IMR-90 (cell line): ENCODE measurements at places on chromosomes 12 and 14. TPM values are rescaled to one million over a fixed set of nuclear protein-coding genes. Genes with fewer than 3 reads are reported as not detected.

DNA sequence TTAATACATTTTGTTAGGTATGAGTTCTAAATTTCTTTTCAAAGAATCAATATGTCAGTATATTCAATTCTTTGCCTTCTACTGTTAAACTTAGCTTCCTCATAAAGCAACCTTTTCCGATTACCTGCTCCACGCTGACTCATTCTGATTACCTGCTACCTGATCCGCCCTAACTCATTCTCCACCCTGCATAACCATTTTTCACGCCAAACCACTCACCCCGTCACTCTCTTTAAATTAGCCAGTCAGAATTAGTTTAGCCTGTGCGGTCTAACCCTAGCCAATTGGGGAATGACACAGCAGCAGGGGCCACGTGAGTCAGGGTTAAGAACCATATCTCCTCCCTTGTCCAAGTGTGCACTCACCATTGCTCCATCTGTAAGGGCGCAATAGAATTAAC, 72.2 kb upstream of the FICD start:
- no peak for DNase-seq

DNA sequence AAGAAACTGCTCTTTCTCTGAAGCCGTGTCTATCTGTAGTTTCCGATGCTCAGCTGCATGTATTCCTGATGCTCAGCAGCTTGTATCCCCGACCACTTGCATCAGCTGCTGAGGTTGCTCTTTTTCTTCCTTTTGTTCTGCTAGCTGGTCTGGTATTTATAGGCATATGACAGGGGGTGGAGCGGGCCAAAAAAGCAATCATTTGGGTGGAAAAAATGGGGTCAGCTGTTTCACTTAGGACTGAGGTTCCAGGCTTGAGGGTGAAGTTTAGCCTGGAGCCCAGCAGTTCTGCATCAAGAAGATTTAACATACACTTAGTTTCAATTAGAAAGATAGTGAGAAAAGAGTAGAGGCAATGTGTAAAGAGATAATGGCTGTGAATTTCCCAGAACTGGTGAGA, 23.6 kb upstream of the AMN1 start:
- DNase-seq = no peak

MEG3 gene
- total RNA-seq = 31.5 and 32.5 TPM in 2 replicates

- DNase-seq = peak; percentile 60
Measured at GRCh38 chr14:20998674-20999366, at the start of gene SLC39A2. SLC39A2 (plus strand) TSS chr14:20999293; CDS start chr14:20999447, 154 bp downstream.

DNA sequence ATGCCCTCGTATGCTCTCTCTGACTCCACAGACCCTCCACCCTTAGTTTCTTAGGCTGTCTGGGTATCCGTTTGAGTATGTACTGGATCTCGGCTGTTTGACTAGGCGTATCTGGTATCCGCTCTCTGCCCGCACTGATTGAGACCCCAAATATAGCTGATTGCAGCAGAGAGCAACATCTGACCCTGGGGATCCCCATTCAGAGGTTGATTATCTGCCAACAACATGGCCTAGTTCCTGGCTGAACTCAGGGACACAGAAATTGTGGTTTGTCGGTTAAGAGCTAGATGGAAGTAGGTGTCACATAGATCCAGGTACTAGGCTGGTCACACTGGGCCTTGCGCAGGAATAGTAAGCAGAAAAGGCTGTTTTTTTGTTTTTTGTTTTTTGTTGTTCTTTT, 359.9 kb downstream of the FUT8 start:
- DNase-seq = no peak

DNA sequence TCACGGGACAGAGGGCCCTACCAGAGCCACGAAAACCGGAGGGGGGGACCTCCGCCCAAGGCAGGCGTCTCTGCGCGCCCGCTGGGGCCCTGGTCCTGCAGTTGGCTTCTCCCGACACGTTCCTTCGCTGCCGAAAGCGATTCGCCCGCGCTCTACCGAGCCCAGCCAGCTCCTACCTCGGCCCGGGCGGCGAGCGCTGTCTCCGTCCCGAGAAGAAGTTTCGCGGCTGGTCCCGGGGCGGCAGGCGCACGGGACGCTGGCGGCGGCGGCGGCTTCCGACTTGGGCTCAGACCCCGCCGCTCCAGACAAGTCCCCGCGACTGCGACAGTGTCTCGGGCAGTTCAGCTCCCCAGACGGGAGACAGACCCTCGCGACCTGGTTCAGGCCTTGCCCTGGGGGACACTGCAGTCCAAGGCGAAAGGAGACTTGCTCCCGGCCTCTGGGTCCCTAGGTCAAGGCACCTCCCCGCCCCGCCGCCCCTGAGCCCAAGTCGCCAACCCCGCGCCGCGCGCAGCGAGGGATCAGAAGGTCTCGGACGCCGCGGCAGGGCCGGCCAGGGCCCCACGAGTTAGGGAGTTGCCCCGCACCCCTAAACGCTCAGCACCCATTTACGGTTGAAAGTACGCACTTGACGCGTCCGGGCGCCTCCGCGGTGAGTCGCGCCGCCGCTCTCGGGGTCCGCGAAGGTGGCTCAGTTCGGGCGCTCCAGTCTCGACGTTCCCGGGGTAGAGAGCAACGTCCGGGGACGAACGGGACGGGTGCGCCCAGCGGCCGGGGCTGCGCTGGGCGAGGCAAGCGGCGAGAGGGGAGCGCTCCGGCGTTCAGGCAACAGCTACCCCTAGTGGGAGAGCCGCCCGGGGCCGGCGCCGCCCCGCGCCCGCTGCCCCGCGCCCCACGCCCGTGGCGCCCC, 1.4 kb upstream of the DIO3 start:
- DNase-seq = peak; percentile 3

GARIN6 gene
- total RNA-seq = not detected in 2 replicates

KRT76 gene
- total RNA-seq = not detected in 2 replicates

DNA sequence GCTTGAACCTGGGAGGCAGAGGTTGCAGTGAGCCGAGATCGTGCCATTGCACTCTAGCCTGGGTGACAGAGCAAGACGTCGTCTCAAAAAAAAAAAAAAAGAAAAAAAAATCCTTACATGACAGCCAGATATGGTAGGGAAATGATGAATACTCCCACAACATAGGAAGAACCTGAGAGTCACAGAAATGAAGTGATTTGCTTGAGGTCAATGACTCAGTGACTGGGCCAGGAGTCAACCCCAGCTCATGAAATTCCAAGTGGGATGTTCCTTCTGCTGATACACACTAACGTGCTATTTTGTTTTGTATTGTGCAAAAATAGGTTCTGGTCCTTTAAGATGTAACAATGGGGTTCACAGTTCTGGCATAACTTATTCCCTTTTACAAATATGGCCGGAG, 9.0 kb downstream of the RHOF start:
- peak; percentile 93 for DNase-seq

TOMM20L gene
- not detected in 2 replicates for total RNA-seq

DNA sequence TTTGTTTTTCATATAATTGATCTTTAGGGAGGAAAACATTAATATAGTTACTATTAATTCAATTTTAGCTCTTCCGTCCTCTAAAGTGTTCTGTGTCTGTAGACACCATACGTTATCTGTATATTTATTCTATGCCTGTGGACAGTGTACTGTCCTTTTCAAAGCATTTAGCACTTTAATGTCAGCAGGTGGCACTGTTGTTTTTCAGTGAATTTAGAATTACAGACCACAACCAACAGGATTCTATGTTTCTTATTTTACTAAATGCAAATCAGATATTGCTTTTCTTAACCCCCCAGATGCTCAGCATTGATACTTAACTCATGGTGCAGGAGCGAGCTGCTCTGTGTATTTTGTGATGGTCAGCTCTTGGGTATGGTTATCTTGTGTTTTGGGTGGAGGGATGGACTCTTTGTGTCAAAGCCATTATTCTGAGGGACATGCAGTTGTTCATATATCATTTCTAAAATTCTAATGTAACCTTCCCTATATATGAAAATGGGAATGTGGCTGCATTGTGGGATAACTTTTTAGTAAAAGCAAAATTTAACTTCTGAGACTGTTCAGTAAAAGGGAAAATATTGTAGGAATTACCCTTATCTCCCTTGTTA, 65.2 kb downstream of the PAPOLA start:
- DNase-seq = peak; percentile 50

IFNG-AS1 gene
- total RNA-seq = not detected in 2 replicates

DNA sequence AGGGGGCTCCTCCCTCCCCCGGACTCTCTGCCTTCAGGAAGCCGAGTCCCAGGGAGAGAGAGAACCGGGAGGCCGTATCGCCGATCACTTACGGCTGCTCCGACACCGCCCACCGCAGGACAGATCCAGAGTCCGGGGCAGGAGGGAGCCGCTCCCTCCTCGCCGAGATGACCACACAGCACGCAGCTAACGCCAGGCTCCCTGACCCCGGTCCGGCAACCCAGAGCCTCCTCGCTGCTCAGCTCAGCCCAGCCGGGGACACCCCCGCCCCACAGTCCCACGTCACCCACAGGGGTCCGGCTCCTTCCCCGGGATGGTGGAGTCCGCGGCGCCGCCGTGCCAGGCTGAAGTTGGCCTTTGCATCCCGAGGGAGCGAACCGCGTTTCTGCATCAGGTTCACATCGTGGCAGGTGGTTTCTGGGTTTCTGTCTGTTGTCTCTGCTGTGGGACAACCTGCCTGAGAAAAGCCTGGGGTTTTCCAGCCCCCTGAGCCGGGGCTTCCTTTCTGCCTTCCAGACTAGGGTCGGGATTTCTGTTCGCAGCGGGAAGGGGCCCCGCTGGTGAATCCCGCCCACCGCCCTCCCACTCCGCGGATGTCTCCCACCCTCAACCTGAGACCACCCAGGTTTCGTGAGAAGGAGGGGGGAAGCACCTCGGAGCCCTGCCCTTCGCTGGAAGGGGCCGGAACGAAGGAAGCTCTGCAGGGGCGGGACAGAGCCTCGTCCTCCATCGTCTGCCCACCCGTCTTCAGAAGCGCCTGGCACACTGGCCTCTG, 61.2 kb downstream of the NOC4L start:
- no peak for DNase-seq

AQP2 gene
- total RNA-seq = not detected in 2 replicates

GRCh38 chr12:77830583-77831351, at the start of gene NAV3:
NAV3 (plus strand) TSS chr12:77830894; CDS start chr12:77831462, 568 bp downstream.
- no peak for DNase-seq

GSC gene
- not detected in 2 replicates for total RNA-seq

GRCh38 chr12:43882578-43883178, 46.8 kb downstream of the TMEM117 start:
- peak; percentile 76 for DNase-seq

DNA sequence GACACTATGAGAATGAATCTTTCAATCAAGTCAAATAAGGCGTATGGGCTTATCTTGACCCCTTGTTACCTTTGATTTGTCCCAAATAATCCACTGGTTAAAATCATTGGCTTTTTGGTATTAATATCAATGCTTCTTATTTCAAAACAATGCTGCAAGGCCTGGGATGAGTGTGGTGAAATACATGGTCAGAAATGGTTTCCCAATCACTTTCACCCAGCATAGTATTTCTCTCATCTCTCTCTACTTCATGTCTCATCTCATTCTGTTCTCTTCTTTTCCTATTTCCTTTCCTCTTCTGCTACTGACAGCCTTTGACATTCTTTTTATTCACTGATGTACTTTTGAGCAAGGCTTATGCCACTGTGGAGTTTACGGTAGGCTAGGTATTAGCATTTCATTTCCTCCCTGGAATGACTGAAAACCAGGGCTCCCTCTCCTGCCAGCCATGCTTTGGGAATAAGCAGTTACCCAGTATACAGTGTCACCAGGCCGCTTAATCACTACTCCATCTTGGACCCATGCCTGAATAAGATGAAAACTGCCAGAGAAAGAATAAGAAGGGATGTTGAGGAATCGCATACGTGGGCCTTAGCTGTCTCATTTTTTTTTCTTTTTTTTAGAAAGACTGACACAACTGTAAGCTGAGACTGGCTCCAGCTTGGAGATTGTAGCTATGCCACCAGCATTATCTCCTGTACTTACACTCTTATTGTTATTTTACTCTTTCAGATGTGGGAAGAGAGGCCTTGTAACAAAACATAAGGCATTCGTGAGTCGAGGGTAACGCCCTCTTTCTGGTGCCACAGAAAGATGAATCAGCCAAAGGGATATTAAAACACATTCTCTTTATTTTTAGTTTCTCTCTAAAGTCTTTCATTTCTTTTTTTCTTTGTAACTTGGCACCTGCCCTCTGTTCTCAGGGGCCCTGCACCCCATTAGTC, 53.5 kb downstream of the IGF1 start:
- peak; percentile 51 for DNase-seq

GRCh38 chr12:54232790-54233189, 44.0 kb upstream of the SMUG1 start:
- peak; percentile 66 for DNase-seq

- DNase-seq = no peak
Measured at GRCh38 chr12:77489331-77489970, 341.2 kb upstream of the NAV3 start.

MDM2 gene
- total RNA-seq = 196 and 235 TPM in 2 replicates

CABP1 gene
- total RNA-seq = 0.54 and 0.83 TPM in 2 replicates

DNA sequence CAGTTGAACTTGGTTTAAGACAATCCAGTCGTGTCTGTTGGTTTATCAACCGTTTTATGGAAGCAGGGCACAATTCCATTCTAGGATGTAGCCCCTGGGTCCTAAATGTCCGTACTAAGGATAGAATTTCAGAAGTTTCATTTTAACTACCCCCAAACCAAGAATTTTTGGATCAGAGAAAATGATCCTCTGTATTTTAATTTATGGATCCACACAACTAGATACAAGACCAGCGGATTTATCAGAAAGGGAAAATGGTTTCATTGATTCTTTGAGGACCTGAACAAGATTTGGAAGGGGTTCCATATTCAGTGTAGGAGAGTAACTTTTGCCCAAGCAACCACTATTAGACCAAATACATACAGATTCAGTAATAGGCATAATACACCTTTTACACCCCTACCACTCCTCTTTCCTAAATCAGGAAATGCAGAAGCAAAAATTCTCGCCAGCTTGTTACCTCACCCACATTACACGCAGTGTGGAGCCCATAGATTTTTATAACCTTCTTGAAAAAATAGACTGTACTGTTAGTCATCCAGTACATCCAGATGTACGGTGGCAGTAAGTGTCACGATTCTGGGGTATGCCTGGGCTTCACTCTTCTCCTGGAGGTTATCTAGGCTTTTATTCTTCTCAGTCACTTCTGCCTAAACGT, 1.4 kb upstream of the FBXL14 start:
- DNase-seq = peak; percentile 67

GRCh38 chr12:42871816-42872215, 282.3 kb upstream of the PRICKLE1 start:
- no peak for DNase-seq

SBNO1 gene
- 24.9 and 43.0 TPM in 2 replicates for total RNA-seq

DNA sequence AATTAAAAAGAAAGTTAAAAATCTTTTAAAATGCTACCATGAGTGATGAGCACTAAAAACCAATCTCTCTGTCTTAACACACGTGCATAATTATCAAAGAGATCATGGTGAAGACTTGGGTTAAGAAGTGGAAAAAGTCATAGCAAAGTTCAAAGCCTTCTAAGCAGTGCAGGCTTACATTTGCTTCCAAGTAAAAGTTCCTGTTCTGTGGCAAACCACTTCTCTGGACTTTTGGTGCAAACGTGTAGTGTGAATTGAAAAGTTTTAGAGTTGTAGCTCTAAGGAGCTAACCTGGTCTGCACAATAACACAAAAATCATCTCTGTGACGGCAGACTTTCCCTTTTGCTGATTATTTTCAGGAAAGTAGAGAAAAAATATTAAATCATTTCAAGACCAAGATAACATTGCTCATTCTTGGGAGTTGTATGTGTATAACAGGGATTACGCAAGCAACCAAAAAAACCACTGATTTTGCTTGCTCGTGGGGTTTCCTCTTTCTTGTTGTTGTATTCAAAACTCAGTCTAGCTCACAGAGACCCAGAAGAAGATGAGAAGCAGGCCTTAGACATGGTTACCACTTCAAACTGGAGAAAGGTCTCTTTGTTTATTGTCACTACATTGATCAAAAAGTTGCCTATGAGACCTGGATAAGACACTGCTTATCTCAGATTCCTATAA, 2.3 kb upstream of the GLIPR1 start:
- DNase-seq = peak; percentile 78

- peak; percentile 72 for DNase-seq
Measured at GRCh38 chr14:88559852-88560251, 3.0 kb upstream of the ZC3H14 start.

- no peak for DNase-seq
Measured at GRCh38 chr14:23831596-23831995, 122.0 kb upstream of the DHRS4 start.

AGAP2 gene
- total RNA-seq = 0.18 and 0.28 TPM in 2 replicates
